ENCODE measurements at places on chromosomes 6 and 20.

DNA sequence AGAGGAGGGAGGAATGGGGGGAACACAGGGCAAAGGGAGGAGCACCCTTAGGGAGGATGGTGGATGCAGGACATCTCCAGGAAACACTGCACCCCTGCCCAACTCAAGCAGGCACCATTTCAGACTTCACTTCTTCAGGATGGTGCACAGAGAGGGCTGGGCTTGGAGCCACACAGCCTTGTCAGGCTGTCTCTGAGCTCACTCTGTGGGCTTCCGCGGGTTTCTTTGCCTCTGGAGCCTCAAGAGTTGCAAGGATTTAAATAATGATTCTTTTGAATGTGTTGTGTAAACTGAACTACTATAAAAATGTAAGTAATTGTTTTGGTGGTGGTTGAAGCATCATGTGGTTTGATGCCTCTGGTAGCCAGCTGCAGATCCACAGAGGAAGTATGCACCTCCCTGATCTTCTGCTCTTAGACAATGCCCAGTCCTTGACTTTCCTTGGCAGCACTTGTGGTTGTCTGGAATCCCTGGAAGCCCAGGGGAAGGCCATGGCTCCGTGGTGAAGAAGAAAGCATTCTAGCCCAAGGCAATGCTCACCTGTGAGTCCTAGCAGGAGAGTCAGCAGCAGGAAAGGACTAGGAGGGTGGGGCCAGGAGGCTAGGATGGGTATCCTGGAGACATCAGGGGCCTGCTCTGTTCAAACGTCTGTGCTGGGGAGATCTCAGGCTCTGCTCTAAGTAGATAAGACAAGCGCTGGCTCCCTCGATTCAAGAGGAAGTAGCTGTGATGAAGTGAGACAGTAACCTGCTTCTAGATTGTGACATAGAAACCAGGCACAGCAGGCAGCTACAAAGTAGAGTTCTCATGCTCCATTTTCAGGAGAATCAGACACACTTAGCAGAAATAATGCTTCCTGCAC is 50.2 kb upstream of the SIRPG start:
- no peak for DNase-seq

GRCh38 chr6:836276-836853 is 143.4 kb upstream of the EXOC2 start:
- DNase-seq = peak; percentile 34

DNA sequence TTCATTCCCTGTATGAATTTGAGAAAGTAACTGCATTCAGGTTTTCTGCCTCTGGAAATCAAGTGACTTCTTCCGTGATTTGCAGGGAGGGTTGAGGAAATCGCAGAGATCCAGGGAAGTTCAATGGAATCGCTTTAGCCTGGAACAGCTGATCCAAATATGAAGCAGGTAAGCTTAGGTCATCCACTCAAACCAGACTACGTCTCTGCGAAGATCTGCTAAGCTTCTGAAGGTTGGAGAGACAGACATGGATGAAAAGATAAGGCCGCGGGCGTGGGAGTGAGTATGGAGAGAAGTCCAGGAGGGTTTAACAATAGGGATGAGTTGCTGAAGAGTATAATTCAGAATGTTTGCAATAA is 34.2 kb upstream of the BTN3A2 start:
- DNase-seq = no peak

- DNase-seq = no peak
These were observed 360 bp downstream of the ANKRD60 start for GRCh38 chr20:58228103-58228483.

DNA sequence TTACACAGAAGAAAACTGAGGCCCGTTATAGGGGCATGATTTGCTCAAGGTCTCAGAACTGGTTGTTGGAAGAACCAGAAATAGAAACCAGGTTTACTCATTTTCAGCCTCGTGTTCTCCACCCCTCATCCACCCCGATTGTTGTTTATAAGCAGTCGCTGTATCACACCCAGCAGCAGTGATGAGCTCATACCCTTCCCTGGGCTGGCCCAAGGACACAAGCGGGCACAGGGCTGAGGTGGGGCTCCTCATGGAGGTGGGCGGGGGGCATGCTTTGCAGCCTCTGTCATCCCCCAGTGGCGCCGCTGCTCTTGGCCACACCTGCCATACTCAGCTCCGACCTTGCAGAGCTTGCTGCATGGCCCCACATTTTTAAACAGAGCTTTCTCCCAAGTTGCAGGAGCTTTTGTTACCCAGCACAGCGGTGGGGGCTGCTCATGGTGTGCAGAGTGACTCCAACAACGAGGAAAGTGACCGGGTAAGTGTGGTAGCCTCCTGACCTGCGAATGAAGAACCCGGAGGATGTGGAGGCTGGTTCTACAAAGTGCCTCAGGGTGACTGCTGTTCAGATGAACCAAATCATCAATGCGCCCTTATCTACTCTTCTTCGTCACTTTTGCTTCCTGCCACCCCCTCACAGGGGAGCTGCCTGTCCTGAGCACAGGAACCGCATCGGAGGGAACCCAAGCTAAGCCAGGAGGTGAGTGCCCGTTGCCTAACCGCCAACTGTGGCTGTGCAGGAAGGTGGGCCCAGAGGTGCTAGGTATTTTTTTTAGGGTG is 43.6 kb upstream of the NKX2-2 start:
- DNase-seq = no peak

GRCh38 chr20:7302250-7302649 is 534.8 kb downstream of the BMP2 start:
- no peak for DNase-seq

DNA sequence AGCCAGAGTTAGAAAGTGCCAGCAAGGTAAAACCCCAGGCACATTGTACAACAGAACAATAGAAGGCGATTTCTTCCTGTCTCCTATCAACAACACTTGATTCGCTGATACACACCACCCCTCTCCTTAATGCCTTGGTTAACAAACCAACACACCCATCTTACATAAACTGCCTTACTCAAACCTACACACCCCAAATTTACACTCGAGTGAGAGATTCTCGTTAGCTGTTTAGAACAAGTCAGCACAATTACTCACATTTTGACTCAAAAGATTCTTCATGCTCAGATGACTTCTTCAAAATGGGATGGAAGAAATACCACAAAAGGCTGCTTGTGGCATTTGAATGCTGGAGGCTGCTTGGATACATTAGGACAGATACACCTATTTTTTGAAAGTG is 80.0 kb upstream of the FOXQ1 start:
- DNase-seq = no peak

GRCh38 chr6:145875496-145876211 is 61.1 kb upstream of the FBXO30 start:
- DNase-seq = no peak

DNA sequence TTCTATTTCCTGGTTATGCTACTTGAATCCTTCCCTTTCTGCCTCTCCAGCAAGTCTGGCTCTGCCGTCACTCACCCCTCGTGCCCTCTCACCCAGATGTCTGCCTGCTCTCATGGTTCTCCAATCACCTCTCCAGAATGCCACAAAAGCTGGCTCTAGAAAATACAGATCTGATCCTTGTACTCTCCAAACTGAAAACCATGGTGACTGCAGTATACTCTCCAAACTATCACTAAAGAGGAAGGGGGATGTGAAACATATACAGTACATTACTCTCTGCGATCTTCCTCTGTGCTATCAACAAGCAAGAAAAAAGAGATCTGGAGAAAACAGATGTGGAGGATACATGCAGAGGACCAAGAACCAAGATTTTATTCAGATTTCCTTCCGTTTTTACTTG is 91.1 kb downstream of the ATXN1 start:
- no peak for DNase-seq

DNA sequence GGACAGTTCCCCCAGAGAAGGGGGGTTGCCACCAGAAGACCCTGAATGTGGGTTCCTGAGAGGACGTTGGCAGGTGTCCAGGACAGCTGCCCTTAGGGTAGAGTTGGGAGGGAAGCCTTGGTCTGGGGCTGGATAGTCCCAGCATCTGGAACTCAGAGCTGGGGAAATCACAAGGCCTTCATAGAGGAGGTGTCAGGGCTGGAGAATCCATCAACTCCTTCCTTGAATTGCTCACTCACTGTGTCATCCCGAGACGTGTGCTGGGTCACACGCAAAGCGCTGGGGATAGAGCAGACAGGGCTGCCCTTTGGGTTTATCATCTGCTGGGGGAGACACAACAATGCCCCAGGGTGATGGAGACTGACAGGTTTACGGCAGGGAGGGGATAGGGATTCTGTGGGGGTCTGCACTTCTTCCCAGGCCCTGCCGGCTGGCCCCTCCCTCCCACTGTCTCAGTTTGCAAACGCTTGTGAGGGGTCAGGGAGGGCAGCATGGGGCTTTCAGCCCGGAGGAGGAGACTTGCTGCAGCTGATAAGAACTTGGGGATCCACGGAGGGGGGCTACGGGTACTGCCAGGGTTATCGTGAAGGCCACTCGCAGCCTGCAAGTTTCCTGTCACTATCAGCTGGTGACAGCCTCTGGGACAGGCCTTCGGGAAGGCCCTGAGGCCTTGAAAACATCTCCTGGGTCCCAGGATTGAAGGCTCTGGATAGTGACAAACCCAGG is 18.6 kb downstream of the RBM38 start:
- no peak for DNase-seq

GRCh38 chr20:58991715-58992114 is 10.7 kb downstream of the NELFCD start:
- no peak for DNase-seq

DNA sequence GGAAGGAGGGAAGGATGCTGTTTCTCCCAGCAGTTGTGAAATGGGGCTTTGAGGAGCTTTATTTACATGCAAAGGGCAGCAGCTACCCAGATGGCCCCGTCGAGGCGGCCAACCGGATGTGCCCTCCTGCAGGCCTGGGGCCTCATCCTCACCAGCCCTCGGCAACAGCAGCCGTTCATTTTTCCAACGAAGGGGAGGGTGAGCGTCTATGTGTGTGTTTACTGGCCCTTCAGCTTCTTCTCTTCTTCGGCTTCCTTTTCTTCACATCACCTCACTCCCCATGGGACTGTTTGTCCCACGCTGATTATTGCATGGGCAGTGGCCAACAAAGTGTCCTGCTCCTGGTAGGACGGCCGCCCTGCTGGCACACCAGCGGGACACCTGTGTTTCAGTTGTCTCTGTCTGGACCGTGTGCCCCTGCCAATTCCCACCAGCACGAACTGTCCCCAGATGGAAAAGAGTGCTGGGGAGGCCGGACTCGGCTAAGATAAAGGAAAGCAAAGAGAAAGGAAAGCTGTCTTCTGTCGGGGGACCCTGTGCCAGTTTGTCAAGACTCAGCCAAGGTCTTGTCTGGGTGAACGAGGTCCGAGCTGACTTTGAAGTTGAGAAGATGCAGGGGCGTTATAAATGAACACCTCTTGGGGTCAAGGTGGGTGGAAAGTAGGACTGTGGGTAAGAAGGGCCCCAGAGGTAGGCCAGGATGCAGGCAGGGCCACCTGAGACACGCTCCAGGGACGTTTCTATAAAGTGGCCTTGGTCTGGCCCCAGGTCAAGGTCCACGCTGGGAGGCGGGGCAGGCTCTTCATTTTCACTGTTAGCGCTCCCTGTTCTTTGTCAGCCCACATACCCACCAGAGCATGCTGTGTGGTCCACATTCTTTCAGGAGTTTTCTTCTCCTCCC is 57.0 kb downstream of the FAM50B start:
- DNase-seq = no peak

- DNase-seq = no peak
These were observed 150.8 kb upstream of the RNF24 start for GRCh38 chr20:4165984-4166725.

DNA sequence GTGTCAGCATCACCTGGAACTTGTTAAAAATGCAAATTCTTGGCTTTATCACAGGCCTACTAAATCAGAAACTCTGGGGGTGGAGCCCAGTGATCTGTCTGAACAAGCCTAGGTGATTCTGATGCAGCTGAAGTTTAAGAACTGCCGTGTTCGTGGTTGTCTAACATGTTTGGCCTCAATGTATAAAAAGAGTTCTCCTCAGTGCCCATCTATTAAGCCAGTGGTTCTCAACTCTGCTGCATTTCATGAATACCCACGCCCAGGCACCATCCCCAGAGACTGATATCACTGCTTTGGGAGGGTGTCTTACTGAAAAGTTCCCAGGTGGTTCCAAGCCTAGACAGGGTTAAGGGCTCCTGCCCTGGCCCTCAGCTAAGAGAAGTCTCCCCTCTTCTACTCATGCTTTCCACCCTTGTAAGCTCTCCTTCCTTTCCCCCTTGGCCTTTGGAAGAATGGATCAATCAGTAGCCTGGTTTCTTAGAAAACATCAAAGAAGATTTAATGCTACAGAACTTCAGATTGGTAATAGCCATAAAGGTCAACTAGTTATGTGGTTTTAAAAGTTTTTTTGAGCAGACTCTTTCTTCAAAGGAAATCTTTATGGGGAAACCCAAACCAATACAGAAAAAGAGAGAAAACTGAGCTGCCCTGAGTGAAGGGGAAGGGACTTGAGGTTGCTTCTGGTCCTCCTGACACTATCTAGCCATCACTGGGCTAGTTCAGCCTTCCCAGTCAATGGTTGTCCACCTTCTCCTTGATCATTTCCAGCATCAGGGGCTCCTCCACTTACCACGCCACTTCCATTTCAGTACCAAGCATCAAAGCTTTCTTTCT is 38.9 kb upstream of the TNFAIP3 start:
- no peak for DNase-seq

All from ACHN (cell line).